Activated CD8-positive, alpha-beta T cell treated with anti-CD3 and anti-CD28 coated beads, Interleukin-2, amount 10 ng/mL, durations not matched to agents 7 days and 5 days (primary cell): ENCODE measurements at places on chromosomes 1 and 21.

DNA sequence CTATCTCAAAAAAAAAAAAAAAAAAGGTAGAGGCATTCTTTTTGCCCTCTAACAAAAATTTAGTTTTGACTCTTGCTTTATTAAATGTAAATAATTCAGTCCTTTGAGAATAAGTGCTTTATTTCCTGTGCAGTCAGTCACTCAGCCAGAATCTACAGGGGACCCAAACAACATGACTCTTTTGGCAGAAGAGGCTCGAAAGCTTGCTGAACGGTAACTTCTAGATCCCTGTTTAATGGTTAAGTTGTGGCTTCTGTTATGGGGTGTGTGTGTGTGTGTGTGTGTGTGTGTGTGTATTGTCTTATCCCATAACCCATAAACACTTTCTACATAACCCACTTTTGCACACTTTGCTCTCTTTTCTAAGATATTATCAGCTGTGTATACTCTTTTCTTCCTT lies 54.9 kb upstream of the LAMC2 start:
- DNase-seq = no peak
- H3K4me1 ChIP-seq = peaks cover 4% of the 10 kb centered on the region
- peaks cover 5% of the 10 kb centered on the region for H3K27me3 ChIP-seq
- H3K27ac ChIP-seq = no peak overlapping the region
- no peak overlapping the region for H3K4me3 ChIP-seq
- H3K36me3 ChIP-seq = no peaks in the 10 kb centered on the region

DNA sequence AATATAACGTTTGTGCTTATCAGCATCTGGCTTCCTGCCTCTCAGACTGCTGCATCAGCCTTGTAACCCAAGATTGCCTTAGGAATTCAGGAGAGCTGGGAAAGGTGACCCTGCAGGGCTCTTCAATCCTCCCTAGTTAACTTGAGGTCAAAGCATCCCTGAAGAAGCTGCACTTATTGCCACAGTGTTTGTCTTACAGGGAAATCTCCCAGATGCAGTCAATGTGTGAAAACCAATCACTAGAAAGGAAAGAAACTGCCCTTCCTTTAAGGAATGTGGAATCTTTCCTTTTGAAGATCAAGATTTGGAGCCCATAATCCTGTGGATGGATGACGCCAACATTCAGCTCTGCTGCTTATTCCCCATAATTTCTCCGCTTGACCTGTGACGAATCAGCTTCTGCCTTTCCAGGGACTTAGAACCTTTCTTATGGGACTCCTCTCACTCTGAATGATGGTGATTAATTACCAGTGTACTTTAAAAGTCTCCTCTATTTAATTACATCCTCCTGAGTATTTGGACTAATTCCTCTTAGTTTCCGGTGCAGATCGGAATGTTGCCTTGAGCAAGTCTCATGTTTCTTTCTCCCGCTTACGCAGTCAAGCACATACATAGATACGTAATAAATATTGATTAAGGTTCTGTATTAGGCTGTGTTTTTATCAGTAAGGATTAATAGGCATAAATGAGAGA lies 14.4 kb downstream of the ADAMTS5 start:
- no peaks in the 10 kb centered on the region for H3K36me3 ChIP-seq
- no peaks in the 10 kb centered on the region for H3K27me3 ChIP-seq
- no peak overlapping the region for H3K27ac ChIP-seq
- DNase-seq = no peak

GRCh38 chr1:161382214-161383019 lies 14.7 kb upstream of the CFAP126 start:
- H3K27me3 ChIP-seq = no peaks in the 10 kb centered on the region
- H3K4me3 ChIP-seq = no peak overlapping the region
- H3K4me1 ChIP-seq = peaks cover 16% of the 10 kb centered on the region
- H3K27ac ChIP-seq = no peak overlapping the region
- peaks cover 4% of the 10 kb centered on the region for H3K36me3 ChIP-seq

DNA sequence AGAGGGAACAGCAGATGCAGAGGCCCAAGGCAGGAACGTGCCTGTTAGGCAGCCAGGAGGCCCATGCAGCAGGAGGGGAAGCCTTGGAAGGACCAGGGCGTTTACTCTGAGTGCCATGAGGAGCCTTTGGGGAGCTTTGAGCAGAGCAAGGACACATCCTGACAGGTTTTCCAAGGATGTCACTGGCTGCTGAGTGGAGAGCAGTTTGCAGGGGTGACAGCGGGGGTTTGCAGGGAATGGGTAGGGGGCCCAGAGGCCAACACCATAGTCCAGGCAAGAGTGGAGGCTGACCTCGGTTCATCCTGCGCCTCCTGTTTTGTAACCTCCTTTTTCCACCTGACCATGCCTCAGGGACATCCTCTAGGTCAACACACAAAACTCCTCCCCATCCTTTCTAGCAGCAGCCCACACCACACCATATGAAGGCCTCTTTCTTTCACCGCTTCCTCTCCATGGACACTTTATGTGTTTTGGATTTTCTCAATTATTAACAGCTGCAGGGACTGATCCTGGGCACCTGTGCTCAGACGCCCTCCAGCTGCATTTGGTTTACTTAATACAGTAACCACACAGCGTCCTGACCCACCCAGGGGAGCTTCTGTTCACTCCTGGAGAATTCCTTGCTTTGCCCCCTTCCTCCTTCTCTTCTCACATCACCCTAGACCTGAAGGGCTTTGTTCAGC lies 528.5 kb downstream of the MATN1 start:
- no peak overlapping the region for H3K27ac ChIP-seq
- no peaks in the 10 kb centered on the region for H3K36me3 ChIP-seq
- peaks cover 18% of the 10 kb centered on the region for H3K4me1 ChIP-seq
- no peak for DNase-seq
- H3K4me3 ChIP-seq = no peak overlapping the region
- peaks cover 12% of the 10 kb centered on the region for H3K27me3 ChIP-seq

DNA sequence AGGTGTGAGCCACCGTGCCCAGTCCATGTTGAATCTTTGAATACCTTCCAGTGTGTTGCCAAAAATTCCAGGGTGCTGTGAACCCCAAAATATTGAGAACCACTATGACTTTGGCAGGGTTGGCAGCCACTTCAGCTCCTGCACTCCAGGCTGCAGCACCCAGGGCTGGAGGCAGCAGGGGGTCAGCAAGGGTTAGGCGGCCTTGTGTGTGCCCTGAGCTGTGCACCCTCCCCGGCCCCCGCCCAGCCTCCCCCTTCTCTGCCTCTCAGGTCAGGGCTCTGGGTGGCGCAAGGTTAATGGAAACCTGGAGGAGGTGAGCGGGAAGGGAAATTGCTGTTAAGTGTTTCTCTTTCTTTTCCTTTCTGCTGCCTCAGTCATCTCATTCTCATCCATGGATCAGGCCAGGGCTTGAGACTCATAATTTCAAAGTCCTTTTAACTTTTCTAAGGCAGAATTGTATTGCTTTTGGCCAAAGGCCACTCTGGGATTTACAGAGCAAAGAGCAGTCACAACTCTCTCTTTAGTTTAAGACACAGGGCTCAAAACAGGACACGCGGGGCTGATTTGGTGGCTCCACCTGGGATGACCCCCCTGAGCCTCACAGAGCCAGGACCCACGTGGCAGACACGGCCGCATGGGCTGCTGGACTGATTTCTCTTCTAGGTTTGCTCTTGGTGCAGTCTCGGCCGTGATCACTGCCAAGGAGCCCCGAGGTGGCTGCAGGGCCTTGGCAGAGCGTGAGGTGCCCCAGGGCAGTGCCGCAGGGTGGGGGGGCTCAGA lies 212.3 kb downstream of the PTPRU start:
- no peaks in the 10 kb centered on the region for H3K36me3 ChIP-seq
- H3K27me3 ChIP-seq = peaks cover 3% of the 10 kb centered on the region
- DNase-seq = no peak
- H3K4me3 ChIP-seq = no peak overlapping the region
- no peaks in the 10 kb centered on the region for H3K4me1 ChIP-seq

DNA sequence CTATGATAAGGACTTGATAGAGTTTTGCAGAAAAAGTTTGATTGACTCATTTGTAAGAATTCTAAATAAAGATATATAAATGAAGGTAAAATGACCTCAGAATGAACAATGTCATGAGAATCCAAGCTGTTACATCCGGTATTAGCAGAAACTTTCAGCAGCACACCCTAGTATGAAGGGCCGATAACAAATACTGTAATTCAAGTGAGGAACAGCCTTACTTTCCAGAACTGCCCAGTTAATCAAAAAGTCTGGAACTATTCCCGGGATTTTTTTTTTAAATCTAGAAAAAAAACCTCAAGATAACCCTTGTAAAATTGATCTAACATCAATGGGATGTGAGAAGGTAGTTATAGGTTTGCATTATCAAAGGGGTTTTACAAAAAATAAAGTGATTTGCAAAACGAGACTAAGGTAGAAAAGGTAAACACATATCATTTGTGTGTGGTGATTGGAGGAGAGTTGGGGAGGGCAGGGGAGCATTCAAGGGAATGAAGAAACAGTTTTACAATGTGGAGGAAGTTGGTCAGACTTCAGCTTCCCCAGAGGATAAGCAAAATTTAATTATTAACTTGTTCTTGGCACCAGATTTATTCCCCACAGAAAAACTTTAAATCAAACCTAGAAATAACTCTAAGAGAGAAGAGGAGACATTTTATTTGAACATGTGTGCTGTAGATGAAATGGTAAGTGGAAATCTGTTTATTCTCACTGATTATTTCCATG lies 75.9 kb upstream of the VCAM1 start:
- H3K27me3 ChIP-seq = peaks cover 24% of the 10 kb centered on the region
- no peaks in the 10 kb centered on the region for H3K36me3 ChIP-seq
- H3K27ac ChIP-seq = no peak overlapping the region
- no peak for DNase-seq
- H3K4me3 ChIP-seq = no peak overlapping the region

GRCh38 chr1:199979071-199979470 lies 48.4 kb upstream of the NR5A2 start:
- peaks cover 12% of the 10 kb centered on the region for H3K27me3 ChIP-seq
- H3K4me3 ChIP-seq = no peak overlapping the region
- no peaks in the 10 kb centered on the region for H3K36me3 ChIP-seq
- no peak for DNase-seq
- H3K4me1 ChIP-seq = no peaks in the 10 kb centered on the region
- no peak overlapping the region for H3K27ac ChIP-seq

DNA sequence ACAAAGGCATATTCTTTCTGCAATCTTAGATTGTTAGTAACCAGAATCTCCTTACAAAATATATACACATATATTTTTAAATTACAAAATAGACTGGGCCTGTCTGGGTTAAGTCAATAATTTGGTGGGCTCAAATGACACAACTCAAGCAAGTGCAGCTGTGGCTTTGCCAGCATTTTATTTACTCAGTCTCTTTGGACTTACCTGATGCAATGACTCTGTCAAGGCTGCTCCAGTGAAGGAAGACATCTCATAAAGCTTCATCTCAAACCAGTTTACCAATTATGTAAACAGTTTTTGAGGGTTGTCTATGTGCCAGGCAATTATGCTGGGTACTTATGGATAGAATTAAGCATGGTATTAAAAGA lies 22.8 kb upstream of the ABCA4 start:
- no peaks in the 10 kb centered on the region for H3K4me1 ChIP-seq
- no peaks in the 10 kb centered on the region for H3K36me3 ChIP-seq
- no peak overlapping the region for H3K27ac ChIP-seq
- H3K27me3 ChIP-seq = peaks cover 14% of the 10 kb centered on the region

GRCh38 chr1:83077411-83077810 lies 921.5 kb downstream of the TTLL7 start:
- H3K36me3 ChIP-seq = no peaks in the 10 kb centered on the region
- H3K4me1 ChIP-seq = no peaks in the 10 kb centered on the region
- H3K4me3 ChIP-seq = no peak overlapping the region
- no peak for DNase-seq

- no peaks in the 10 kb centered on the region for H3K4me1 ChIP-seq
- no peak overlapping the region for H3K27ac ChIP-seq
- no peaks in the 10 kb centered on the region for H3K36me3 ChIP-seq
- no peak overlapping the region for H3K4me3 ChIP-seq
These were observed 709.9 kb upstream of the ADGRL4 start for GRCh38 chr1:79716447-79716846.

- no peak overlapping the region for H3K4me3 ChIP-seq
- no peak for DNase-seq
- no peak overlapping the region for H3K27ac ChIP-seq
- H3K4me1 ChIP-seq = peaks cover 16% of the 10 kb centered on the region
- no peaks in the 10 kb centered on the region for H3K27me3 ChIP-seq
These were observed 53.0 kb downstream of the BACH1 start for GRCh38 chr21:29351691-29352090.

- H3K27me3 ChIP-seq = peaks cover 14% of the 10 kb centered on the region
- peak; percentile 40 for DNase-seq
- H3K27ac ChIP-seq = no peak overlapping the region
- no peak overlapping the region for H3K4me3 ChIP-seq
These were observed 5.0 kb downstream of the PRELP start for GRCh38 chr1:203480525-203481084.

- no peak overlapping the region for H3K4me3 ChIP-seq
- H3K4me1 ChIP-seq = peaks cover 11% of the 10 kb centered on the region
- H3K27me3 ChIP-seq = peaks cover 6% of the 10 kb centered on the region
- no peak overlapping the region for H3K27ac ChIP-seq
- no peaks in the 10 kb centered on the region for H3K36me3 ChIP-seq
- DNase-seq = no peak
These were observed 247.9 kb downstream of the NPHP4 start for GRCh38 chr1:5744341-5744740.

DNA sequence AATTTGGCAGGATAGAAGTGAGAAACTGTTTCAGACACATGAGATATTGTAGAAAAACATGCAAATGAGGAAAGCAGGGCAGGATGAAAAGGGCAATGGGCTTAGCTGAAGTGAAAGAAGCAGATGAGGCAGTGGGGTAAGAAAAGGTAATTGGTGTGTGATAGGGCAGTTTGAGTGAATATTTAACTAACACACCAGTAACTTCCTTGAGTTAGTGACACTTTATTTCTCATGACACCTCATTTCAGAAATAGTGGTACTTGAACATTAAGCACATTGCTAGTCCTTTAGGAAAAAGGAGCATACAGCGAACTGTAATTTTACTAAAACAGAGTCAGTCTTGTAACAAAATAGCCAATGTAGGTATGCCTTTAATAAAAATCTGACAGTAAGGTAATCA lies 415.0 kb downstream of the DPYD start:
- no peaks in the 10 kb centered on the region for H3K4me1 ChIP-seq
- H3K27ac ChIP-seq = no peak overlapping the region
- peaks cover 2% of the 10 kb centered on the region for H3K36me3 ChIP-seq
- H3K4me3 ChIP-seq = no peak overlapping the region
- H3K27me3 ChIP-seq = no peaks in the 10 kb centered on the region
- no peak for DNase-seq

DNA sequence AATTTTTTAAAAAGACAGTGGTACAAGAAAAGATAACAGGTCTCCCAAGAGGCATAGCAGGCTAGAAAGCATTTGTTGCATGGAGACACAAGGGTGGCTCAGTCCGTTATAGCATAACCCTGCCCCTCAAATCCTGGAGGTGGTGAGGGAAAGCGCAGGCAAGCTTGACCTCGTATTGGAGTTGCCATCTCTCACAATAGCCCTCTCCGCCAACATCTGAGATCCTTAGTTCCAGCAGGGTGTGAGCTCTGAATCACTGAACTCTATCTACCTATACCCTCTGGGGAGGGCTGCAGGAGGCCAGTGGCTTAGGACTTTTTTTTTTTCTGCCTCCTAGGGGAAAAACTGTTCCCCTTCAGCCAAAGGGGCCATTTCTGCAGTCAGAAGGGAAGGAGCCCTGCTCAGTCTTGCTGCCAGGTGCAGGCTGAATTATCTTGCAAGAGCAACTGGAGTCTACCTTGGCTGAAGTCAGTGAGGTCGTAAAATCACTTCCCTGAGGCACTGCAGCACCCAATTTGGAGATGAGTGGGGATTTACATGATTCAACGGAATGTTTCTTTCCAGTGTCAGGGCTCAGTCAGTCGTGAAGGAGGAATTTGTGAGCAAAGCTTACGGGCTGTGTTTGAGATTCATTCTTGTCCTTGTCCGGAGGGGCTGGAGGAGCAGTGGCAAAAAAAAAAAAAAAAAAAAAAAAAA lies 17.2 kb upstream of the C8A start:
- no peaks in the 10 kb centered on the region for H3K4me1 ChIP-seq
- H3K4me3 ChIP-seq = no peak overlapping the region
- no peak overlapping the region for H3K27ac ChIP-seq
